ENCODE measurements at places on chromosomes 3 and 15. TPM values are rescaled to one million over a fixed set of nuclear protein-coding genes. Genes with fewer than 3 reads are reported as not detected.

- no peak overlapping the region for H3K27ac ChIP-seq
- H3K36me3 ChIP-seq = no peaks in the 10 kb centered on the region
- no peak for DNase-seq
- H3K27me3 ChIP-seq = no peaks in the 10 kb centered on the region
- H3K4me1 ChIP-seq = peaks cover 7% of the 10 kb centered on the region
These were observed 331.5 kb downstream of the ARPP21 start for GRCh38 chr3:35970793-35971192.

CACNA2D3 gene
- 6.3 TPM for total RNA-seq

- H3K4me3 ChIP-seq = no peak overlapping the region
- peaks cover 43% of the 10 kb centered on the region for H3K4me1 ChIP-seq
- DNase-seq = no peak
- no peaks in the 10 kb centered on the region for H3K36me3 ChIP-seq
These were observed 141.6 kb downstream of the THRB start for GRCh38 chr3:24352893-24353553.

DNA sequence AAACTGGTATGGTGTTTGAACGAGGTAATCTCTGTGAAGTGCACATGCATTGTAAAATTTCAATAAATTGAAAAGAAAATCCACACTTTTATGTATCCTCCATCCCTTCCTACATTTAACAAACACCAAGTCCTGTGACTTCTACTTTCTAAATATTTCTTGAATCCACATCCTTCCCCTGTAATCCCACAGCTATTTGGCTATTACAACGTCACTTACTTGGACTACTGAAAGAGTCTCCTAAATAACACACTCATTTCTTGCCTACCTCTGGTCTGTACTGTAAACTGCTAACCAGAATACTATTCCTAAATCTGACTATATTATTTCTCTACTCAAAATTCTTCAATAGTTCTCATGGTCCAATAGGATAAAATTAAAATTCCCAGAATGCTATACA, 176.1 kb downstream of the NEK10 start:
- no peak overlapping the region for H3K27ac ChIP-seq
- no peaks in the 10 kb centered on the region for H3K36me3 ChIP-seq
- H3K4me3 ChIP-seq = no peak overlapping the region
- DNase-seq = no peak
- H3K27me3 ChIP-seq = no peaks in the 10 kb centered on the region
- no peaks in the 10 kb centered on the region for H3K4me1 ChIP-seq

DNA sequence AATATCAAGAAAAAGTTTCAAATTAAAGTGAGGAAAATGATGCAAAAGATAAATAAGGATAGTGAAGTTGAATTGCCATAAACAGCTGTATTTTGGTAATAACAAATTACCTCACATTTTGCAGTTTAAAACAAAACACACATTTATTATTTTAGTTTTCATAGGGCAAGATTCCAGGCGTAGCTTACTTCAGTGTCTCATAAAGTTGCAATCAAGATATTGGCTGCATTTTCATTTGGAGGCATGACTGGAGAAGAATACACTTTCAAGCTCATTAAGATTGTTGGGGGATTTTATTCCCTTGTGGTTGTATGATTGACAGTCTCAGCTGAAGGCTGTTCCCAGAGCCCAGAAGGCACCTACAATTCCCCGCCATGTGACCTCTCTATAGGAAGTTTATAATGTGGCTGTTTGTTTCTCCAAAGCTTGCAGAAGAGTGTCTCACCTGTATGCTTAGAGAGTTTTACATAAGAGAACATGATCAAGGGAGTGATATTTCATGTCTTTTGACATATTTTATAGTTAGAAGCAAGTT, 151.4 kb downstream of the OTOL1 start:
- no peaks in the 10 kb centered on the region for H3K27me3 ChIP-seq
- H3K4me3 ChIP-seq = no peak overlapping the region
- no peak overlapping the region for H3K27ac ChIP-seq
- H3K4me1 ChIP-seq = peaks cover 3% of the 10 kb centered on the region

- H3K4me1 ChIP-seq = no peaks in the 10 kb centered on the region
- H3K27ac ChIP-seq = no peak overlapping the region
- no peaks in the 10 kb centered on the region for H3K27me3 ChIP-seq
- H3K4me3 ChIP-seq = no peak overlapping the region
- no peaks in the 10 kb centered on the region for H3K36me3 ChIP-seq
These were observed 129.6 kb downstream of the CTNNB1 start for GRCh38 chr3:41328926-41329325.

DNA sequence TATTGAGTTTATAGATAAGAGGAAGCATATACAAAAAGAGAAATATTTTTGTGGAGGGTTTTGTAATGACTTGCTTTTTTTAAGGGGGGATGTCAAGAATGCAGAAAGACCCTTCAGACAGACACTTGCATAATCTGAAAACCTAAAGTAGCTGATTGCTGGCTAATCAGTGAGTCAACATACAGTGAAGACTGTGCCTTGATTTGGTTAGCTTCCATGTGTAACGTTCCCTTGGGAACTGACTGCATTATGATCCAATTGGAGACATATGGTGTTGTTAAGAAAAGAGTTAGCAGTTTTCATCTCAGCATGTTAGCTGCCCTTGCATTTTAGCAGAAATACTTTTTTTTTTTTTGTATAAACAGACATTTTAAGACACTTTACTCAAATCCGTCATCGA, 483.2 kb downstream of the RBMS3 start:
- no peaks in the 10 kb centered on the region for H3K27me3 ChIP-seq
- no peak overlapping the region for H3K27ac ChIP-seq
- H3K4me1 ChIP-seq = peaks cover 21% of the 10 kb centered on the region
- no peaks in the 10 kb centered on the region for H3K36me3 ChIP-seq
- no peak overlapping the region for H3K4me3 ChIP-seq
- no peak for DNase-seq

DNA sequence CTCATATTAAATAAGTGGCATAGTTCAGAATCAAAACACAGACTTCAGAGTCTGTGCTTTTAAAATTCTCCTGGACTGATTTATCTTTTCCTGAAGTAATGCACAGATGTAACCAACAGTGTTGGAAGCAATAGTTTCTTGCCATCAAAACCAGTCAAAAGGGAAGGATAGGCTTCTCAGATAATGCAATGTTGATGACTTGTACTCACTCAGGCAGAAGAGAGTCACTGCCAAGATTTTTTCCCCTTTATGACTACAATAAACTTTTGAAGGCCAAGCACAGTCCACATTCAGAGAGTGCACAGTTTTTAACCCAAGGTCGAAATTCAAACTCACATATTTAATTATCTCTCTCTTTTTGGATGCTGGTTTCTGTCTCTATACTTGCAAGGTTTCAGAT, 305.0 kb upstream of the SGO1 start:
- H3K36me3 ChIP-seq = no peaks in the 10 kb centered on the region
- H3K4me3 ChIP-seq = no peak overlapping the region
- no peaks in the 10 kb centered on the region for H3K27me3 ChIP-seq
- no peak overlapping the region for H3K27ac ChIP-seq
- DNase-seq = no peak

JAGN1 gene
- 39.8 TPM for total RNA-seq

MYZAP gene
- total RNA-seq = 221 TPM

CHDH gene
- total RNA-seq = 0.42 TPM

SLC24A5 gene
- not detected for total RNA-seq

ITPKA gene
- 2.5 TPM for total RNA-seq

- no peak overlapping the region for H3K27ac ChIP-seq
- no peaks in the 10 kb centered on the region for H3K4me1 ChIP-seq
- DNase-seq = no peak
- no peaks in the 10 kb centered on the region for H3K36me3 ChIP-seq
- H3K27me3 ChIP-seq = no peaks in the 10 kb centered on the region
These were observed 131.6 kb downstream of the NLGN1 start for GRCh38 chr3:173529062-173529711.

GRCh38 chr3:52889901-52890300, 7.4 kb downstream of the STIMATE start:
- H3K27me3 ChIP-seq = no peaks in the 10 kb centered on the region
- H3K27ac ChIP-seq = no peak overlapping the region
- H3K4me1 ChIP-seq = peaks cover 30% of the 10 kb centered on the region
- DNase-seq = no peak
- peaks cover 6% of the 10 kb centered on the region for H3K36me3 ChIP-seq

GRCh38 chr3:144097163-144097562, 125.5 kb downstream of the DIPK2A start:
- no peak overlapping the region for H3K27ac ChIP-seq
- H3K4me1 ChIP-seq = no peaks in the 10 kb centered on the region
- no peak overlapping the region for H3K4me3 ChIP-seq

- no peaks in the 10 kb centered on the region for H3K27me3 ChIP-seq
- peaks cover 19% of the 10 kb centered on the region for H3K4me1 ChIP-seq
- DNase-seq = no peak
- no peak overlapping the region for H3K27ac ChIP-seq
These were observed 36.0 kb downstream of the PDIA5 start for GRCh38 chr3:123102826-123103225.

GRCh38 chr15:49908236-49908932, 210.6 kb downstream of the ATP8B4 start:
- H3K36me3 ChIP-seq = no peaks in the 10 kb centered on the region
- no peaks in the 10 kb centered on the region for H3K27me3 ChIP-seq
- DNase-seq = no peak
- peaks cover 17% of the 10 kb centered on the region for H3K4me1 ChIP-seq
- no peak overlapping the region for H3K4me3 ChIP-seq
- H3K27ac ChIP-seq = no peak overlapping the region

GRCh38 chr15:77710206-77710605, 77.5 kb upstream of the LINGO1 start:
- H3K36me3 ChIP-seq = no peaks in the 10 kb centered on the region
- no peaks in the 10 kb centered on the region for H3K4me1 ChIP-seq
- no peak overlapping the region for H3K4me3 ChIP-seq
- no peak overlapping the region for H3K27ac ChIP-seq
- peaks cover 43% of the 10 kb centered on the region for H3K27me3 ChIP-seq

GRCh38 chr3:43873723-43874122, 183.0 kb downstream of the ABHD5 start:
- no peak overlapping the region for H3K27ac ChIP-seq
- peaks cover 8% of the 10 kb centered on the region for H3K27me3 ChIP-seq
- no peaks in the 10 kb centered on the region for H3K4me1 ChIP-seq
- DNase-seq = no peak

GRCh38 chr15:69265347-69265955, 33.3 kb upstream of the PAQR5 start:
- no peaks in the 10 kb centered on the region for H3K4me1 ChIP-seq
- H3K27ac ChIP-seq = no peak overlapping the region
- no peak for DNase-seq
- peaks cover 8% of the 10 kb centered on the region for H3K36me3 ChIP-seq

DRD3 gene
- total RNA-seq = not detected
